NCI-H1694 treated with DMSO at 0.1 percent for 48 hours (cell line): ENCODE measurements at places on chromosomes 3 and 15.

DNA sequence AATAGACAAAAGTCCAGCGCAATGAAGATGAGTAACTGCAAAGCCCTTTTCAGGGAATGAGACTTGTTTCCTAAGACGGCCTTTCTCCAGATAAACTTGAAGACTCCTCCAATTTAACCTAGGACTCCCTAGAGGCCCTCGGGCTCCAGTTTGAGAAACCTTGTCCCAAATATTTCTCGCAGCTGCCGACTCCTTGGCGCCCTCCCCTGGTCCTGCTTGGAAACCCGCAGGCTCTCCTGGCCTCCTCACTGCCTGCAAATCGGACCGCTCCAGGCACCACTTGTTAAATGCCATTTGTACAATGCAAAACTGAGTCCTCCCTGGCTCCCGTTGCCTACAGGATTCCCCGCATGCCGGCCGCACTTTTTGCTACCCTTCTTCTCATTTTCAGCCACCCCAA, 36.8 kb downstream of the MUC4 start:
- peak; percentile 29 for DNase-seq

DNA sequence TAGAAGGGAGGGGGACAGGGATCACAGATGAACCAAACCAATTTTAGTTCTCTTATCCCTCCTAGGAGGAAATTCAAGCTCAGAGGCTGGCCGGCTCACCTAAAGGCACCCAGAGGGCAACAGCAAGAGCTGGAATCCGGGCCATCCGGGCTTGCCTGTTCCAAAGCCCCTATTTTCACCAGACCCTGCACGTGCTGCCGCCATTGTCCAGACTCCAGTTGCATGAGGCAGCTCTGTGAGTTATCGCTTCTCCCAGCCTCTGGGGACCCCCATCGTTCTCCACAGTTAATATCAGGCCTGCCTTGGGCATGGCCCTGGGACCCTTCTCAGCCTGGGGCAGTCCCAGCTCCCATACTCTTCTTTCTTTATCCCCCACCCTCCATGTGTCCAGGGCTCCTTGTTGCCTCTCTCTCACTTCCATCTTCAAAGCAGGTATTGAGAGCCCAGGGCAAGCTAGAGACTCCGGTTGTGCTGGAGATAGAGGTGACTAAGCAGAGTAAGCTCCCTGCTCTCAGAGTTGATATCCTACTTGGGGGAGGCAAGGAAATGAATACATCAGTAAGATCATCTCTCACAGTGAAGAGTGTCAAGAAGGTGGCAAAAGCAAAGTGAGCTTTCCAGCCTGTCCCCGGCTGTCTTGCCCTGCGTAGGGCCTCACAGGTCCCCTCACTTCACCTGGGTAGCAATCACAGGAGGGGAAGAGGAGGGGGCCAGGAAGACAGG, 322.8 kb downstream of the UACA start:
- DNase-seq, result no peak

DNA sequence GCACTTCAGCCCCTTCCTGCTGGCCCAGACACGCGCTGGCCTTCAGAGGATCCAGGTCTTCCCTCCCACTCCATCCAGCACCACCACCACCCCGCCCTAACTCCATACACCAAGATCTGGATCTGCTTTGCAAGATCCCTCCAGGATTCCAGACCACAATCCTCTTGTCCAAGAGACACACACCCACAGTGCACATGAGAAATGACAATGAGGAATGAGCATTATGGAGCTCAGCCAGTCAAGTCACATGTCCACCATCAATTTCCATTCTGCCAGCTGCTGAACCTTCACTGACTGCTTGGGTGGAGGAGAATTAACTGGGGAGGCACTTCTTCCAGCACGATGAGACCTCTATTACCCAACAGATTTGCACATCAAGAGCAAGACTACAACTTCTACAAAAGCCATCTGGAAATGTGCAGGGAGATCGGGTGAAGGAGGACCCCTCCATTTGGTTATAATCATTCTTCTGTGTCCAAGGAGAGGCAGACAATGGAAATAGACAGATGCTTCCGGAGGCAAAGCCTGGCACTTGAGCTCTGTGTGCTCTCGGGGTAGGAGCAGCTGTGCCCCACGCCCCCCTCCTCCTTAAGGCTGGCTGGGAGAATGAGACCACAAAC, 12.3 kb upstream of the SPATA12 start:
- peak; percentile 15 for DNase-seq

GRCh38 chr3:69338911-69339310, 47.0 kb downstream of the FRMD4B start:
- no peak for DNase-seq
